DMS79 (cell line): ENCODE measurements at places on chromosomes 2 and 18.

DNA sequence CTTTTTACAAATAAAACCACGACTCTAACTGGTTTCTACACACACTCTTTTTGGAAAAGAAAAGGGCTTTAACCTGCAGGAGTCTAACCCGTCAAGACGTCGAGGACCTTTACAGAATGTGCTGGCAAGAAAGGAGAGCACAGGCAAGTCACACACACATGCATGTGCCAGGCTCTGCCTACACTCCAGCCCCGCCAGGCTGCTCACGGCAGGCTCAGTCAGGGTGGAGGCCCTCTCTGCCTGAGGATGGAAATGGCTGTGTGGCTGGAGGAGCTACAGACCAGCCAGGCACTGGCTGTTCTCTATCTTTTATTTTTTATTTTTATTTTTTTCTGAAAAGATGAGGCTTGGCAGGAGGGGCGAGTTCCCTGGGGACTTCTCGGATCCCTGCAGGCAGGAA is 10.2 kb downstream of the SIX3 start:
- DNase-seq = no peak

DNA sequence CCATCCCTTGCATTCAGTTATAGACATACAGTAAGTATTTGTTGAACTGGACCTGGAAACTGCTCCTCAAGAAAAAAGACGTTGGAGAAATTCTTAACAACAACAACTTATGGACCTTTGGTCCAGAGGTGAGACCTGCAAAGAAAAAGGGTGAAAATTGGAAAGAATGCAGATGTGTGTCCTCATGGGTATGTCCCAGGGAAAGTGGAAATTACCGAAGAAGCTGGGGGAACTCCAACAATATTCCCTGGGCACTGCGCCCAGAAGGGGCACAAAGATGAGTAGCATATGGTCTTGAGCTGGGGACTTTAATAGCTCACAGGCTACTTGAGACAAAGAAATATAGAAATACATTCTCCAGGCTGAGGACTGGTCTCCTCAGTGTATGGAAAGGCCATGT is 35.5 kb upstream of the YWHAQ start:
- DNase-seq = no peak

DNA sequence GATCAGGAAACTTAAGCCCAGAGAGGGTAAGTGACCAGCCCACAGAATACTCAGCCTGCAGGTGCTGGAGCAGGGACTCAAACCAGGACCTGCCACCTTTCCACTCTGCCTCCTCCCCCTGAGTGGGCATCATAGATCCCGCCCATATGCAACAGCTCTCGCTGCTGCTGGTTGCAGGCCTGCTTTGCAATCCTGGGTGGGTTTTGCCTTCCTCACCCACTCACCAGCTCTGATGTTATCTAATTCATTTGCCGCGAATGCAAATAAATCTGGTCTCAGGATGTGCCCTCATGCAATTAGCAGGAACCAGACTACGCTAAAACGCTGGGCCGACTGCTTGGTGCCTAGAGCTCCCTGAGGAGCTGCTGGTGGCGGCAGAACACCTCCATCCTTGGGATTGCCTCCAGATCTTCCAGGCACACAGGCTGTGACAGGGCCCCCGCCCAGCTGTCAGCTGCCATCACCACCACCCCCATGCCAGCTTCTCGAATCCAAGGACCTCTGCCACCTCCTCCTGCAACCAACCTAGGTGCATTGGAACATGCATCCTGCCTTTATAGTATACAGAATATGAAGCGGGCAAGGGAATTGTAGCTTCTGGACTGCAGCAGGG is 28.8 kb downstream of the CNGA3 start:
- DNase-seq = no peak

- no peak for DNase-seq
Observed at GRCh38 chr2:29767606-29768335, 153.6 kb downstream of the ALK start.
